ENCODE measurements at places on chromosomes 3 and 15.
A peak's percentile ranks its signal among the peaks of the same experiment; 100 is the strongest.

DNA sequence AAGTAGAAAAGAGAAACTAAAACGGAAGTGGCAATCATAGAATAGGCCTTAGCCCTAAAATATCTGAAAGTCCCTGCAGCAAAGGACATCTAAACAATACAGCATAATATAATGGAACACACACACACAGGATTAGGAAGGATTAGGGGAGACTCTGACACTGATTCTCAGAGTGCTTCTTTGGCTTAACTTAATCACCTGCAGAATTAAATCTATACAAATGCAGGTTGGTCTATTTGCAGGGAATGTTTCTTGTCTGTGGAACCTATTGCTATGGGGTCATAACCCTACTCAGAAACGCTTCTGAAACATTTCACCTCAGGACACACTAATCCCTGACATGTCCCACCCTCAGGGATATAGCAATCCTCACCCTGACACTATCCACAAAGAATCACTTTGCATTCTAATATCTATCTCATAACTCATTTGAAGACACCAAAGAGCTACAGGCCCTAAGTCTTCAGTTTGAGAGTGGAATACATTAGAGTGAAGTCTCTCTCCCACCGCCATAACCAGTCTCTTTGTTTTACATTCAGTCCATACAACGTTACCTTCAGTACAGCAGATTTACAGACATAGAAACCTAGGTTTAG, 1041.2 kb downstream of the TUSC7 start:
- no peak for DNase-seq

GRCh38 chr3:113685956-113686721, 10.3 kb downstream of the USF3 start:
- DNase-seq = no peak

DNA sequence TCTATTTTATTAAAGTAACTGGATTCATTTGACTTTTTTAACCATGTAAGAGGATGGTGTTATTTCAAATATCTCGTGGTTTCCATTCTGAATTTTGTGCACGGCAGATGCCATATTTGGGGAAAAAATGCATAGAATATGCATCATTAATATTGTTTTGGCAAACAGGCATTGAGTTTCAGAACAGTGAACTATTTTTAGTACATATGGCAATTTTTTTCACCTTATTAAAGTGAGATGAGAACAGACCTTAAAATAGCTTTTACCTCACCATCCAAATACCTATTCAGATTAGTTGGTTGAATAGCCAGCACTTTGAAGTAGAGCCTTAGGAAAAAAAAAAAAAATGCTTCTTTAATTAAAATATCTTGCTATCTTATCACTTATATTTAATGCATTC, 117.3 kb upstream of the FLNB start:
- no peak for DNase-seq

GRCh38 chr3:56823421-56823926, 21.7 kb upstream of the ARHGEF3 start:
- DNase-seq = no peak

DNA sequence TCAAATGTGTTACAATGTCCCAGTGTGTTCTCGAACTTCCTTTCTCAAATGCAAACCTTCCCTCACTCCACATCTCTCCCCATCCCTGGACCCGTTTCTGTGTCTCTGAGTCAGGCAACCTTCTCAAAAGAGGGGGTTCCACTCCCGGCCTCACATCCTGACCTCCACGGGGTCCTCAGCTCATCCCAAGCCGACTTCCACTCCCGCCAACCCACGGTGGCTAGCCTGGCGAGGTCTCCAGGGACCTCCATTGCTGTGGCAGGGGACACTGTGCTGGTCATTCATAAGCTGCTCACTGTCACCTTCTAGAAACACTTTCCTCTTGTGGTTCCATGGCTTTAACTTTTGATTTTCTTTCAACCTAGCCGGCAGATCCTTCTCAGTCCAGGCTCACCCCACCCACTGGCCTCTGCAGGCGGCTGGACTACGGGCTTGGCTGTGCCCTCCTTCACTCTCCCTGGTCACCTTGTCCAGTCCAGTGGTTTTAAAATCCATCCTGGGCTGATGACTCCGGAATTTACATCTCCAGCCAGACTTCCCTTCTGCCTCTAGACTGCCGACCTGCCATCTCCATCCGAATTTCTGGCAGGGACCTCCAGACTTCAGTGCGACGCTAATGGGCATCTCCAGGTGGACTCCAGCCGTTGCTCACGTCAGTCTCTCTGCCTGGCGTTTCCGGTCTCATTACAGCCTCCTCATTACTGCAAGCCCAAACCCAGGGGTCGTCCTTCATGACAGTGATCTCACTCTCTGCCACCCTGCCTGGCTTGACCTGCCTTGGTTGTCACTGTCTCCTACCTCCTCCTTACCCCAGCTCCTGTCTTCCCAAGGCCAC, 20.0 kb downstream of the ABTB1 start:
- DNase-seq = no peak

DNA sequence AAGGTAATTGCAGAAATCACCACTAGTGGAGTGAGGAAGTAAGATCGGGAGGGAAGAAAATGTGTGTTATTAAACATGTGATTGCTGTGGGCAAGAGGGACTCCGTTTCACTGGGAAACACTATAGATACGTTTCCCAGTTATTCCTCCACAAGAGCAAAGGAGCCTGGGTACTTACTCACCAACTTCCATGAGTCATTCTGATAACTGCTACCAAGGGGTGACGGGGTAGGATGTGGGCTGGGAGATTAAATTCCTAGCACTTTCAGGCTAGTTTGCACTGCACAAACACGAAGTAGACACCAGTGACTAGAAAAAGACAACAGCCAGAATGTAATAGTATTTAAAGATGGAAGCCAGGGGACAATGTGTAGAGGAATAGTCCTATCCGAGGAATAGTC, 812.9 kb upstream of the CFAP20DC start:
- no peak for DNase-seq

GRCh38 chr3:33799202-33799551, 747 bp downstream of the PDCD6IP start:
- DNase-seq = no peak

DNA sequence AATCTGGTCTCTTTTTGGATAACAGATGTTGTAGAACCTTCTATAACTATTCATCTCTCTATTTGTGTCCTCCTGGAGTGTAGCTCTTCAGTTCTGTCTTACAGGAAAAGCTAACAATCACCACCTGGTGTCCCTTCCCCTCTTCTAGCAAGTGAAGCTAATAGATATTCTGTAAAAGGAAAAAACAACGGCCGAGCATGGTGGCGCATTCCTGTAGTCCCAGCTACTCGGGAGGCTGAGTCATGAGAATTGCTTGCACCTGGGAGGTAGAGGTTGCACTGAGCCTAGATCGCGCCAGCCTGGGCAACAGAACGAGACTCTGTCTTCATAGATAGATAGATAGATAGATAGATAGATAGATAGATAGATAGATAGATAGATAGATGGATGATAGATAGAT, 779.4 kb downstream of the TUSC7 start:
- DNase-seq = no peak

DNA sequence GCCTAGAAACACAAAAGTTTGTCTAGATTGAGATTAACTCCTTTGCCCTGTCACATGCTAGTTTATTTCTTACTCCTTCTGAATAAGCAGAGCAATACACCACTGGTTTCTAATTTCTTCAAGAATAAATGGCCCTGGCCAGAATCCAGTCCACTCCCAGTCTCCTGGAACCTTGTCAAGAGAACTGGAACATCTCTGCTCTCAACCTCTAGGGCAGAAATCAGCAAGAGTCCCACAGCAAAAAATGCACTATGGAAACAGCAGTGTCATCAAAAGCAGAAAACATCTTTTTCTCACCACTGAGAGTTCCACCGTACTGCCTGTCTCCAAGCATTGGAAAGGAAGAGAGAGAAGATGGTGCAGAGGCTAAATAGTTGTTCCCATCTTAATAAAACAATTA, 35.9 kb upstream of the PPP2R3A start:
- no peak for DNase-seq

DNA sequence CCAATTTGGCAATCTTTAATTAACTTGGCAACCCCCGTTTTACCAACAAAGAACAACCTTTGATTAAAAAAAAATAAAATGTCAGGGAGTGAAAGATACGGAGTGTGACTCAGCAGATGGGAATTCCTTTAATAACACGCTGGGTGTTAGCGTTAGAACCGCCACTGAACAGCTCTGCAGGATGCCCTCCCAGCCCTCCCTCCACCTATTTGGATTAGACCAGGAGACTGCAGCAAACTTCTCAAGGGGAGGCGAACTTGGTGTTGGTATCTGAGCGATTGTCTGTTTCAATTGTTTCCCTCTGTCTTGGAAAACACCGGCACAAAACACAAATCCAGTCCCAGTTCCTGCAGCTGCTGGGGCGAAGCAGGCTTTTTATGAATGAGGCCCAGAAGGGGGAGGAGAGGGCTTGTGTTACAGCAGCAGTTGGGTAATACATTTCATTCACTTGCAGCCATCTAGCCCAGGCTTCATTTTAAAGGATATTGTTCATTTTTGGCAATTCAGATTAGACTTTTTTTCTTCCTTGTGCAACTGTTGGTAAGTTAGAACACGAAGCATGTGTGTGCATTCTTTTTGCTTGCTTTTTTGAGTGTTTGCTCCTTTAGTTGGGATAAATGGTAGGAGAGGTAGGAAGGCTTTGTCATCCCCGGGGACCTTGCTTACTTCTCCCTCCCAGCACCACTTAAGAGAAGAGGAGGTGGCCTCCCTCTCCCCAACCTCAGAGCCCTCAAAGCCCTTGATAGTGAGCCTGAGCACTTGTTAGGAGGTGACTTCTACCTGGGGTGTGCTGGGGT, 152.3 kb downstream of the IGF1R start:
- peak; percentile 75 for DNase-seq

GRCh38 chr3:117409701-117410459, 700.3 kb downstream of the TUSC7 start:
- no peak for DNase-seq

- DNase-seq = no peak
Measured at GRCh38 chr3:4990069-4990468, 10.8 kb downstream of the BHLHE40 start.

- no peak for DNase-seq
Measured at GRCh38 chr3:43063114-43063513, 42.8 kb downstream of the POMGNT2 start.

DNA sequence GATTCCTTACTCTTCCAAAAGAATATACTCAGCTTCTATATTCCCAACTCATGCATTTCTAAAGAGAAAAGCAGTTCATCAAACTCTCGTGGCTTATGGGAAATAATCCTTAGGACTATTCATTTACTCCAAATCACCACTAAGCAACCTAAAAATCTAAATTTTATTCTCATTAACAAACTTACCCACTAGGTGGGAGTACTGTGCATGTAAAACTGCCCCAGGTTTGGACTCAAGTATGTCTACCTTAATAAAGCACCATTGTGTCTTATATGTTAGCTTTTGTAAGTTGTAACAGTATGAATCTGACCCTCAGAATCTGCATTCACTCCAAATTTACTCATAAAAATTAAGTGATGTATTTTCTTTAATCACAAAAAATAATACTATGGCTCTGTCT, 25.3 kb downstream of the RAD18 start:
- no peak for DNase-seq

DNA sequence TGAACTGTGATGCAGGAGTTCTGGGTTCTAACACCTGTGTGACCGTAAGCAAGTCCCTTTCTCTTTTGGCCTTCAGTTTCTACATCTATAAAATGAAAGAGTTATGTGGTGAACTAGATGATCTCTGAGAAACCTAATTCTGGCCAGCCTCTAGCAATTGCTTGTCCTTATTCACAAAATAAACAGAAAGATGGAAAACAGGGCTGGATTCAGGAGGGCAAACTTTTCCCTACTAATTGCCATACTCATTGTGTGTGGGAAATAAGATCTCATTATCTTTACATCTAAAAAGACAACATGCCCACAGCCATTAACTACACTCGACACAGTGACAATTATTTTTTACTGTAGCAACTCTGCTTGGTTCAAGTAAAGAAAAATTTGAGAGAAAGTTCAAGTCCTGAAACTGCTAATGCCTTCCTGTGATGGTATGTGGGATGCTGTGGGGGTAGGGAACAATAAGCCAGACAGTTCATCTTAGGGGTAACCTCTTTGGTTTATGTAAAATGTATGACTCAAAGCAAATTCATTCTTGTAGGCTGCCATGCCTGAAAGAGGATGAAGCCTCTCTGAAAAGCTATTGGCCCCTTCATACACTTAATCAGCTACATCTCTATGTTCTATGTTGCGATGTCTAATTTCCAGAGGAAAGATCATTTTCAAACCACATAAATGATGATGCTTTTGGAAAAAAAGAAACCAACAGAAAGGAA, 177.6 kb upstream of the BCL6 start:
- DNase-seq = no peak

- no peak for DNase-seq
Measured at GRCh38 chr3:23900744-23901143, 16.0 kb downstream of the NKIRAS1 start.

GRCh38 chr15:91917686-91918360, 64.3 kb downstream of the SLCO3A1 start:
- DNase-seq = peak; percentile 55

GRCh38 chr3:11362600-11362999, 90.4 kb downstream of the ATG7 start:
- no peak for DNase-seq

DNA sequence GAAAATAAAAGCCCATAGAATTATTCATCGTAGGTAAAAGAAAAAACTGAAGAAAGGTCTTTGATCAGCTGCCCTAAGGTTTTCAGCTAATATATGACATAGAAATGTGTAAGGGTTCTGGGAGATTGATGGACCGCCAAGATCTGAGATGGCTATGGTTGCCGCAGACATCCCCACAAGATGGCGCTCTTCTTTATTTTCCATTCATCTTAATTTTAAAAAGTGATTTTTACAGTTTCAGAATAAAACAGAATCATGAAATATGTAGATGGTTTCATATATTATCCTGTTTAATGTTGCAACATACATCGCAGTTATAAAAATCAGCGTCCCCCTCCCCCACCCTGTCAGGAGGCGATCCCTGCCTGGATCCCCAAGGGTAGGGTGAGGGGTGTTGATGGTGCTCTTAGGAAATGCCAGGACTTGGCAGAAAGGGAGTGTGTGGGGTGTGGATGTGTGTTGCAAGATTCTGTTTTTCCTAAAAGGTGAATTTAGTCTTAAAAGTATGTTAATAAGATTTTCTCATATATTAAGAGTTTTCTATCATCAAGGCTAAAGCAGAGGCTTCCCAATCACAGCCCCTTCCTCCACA, 68.8 kb downstream of the ANXA2 start:
- no peak for DNase-seq

DNA sequence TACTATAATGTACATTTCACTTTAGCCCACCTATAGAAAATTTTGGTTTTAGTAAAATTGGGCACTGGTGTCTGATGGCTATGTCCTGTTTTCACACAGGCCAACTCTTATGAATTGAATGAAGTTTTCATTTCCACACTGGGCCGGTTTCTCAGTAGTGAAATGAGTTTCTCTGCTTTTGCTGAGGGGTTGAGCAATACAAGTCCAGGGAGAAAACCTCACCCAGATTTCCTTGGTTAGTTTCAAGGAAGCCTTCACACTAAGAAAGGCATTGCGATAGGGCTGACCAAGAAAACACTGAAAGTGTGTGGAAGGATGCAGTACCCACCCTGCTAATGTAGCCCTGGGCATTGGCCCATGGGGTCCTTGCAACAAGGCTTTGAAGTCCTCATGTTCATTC, 331.5 kb upstream of the CFAP20DC start:
- DNase-seq = no peak

- no peak for DNase-seq
Measured at GRCh38 chr3:152870027-152870426, 35.1 kb downstream of the P2RY1 start.

GRCh38 chr3:7074217-7074616, 213.3 kb downstream of the GRM7 start:
- DNase-seq = no peak

Measured in NCI-H526 treated with DMSO at 0.1 percent for 48 hours (cell line).